ENCODE measurements at places on chromosomes 1 and 21. TPM values are rescaled to one million over a fixed set of nuclear protein-coding genes. Genes with fewer than 3 reads are reported as not detected.

The NTNG1 gene
- total RNA-seq: not detected

The BRINP3 gene
- not detected for total RNA-seq

The CAPN9 gene
- not detected for total RNA-seq

The RUNX3 gene
- 6.8 TPM for total RNA-seq

The VASH2 gene
- total RNA-seq: 3.4 TPM

The GNG4 gene
- 13.5 TPM for total RNA-seq

The METTL25B gene
- 25.7 TPM for total RNA-seq

The INAVA gene
- 43.6 TPM for total RNA-seq

The RAB3B gene
- 6.0 TPM for total RNA-seq

The COL9A2 gene
- total RNA-seq: 0.17 TPM

The CCDC185 gene
- not detected for total RNA-seq

The HRNR gene
- not detected for total RNA-seq

The DDR2 gene
- total RNA-seq: 0.38 TPM

The KCNN3 gene
- total RNA-seq: 0.05 TPM

The NR1I3 gene
- 0.26 TPM for total RNA-seq

The ZNF697 gene
- 2.2 TPM for total RNA-seq

The DARS2 gene
- 44.7 TPM for total RNA-seq

The FCRL5 gene
- not detected for total RNA-seq

The RCSD1 gene
- total RNA-seq: 0.06 TPM

The AMY1A gene
- not detected for total RNA-seq

The BMP8B gene
- 5.1 TPM for total RNA-seq

The PNRC2 gene
- 35.6 TPM for total RNA-seq

The GRIK1 gene
- total RNA-seq: not detected

The SPRR2G gene
- not detected for total RNA-seq

The TIE1 gene
- not detected for total RNA-seq

Measured in A549 treated with GW870086 at 1 μM for 4 hours (cell line).